Activated CD4-positive, alpha-beta T cell treated with anti-CD3 and anti-CD28 coated beads for 1 hour (primary cell): ENCODE measurements at places on chromosomes 6 and 20.

DNA sequence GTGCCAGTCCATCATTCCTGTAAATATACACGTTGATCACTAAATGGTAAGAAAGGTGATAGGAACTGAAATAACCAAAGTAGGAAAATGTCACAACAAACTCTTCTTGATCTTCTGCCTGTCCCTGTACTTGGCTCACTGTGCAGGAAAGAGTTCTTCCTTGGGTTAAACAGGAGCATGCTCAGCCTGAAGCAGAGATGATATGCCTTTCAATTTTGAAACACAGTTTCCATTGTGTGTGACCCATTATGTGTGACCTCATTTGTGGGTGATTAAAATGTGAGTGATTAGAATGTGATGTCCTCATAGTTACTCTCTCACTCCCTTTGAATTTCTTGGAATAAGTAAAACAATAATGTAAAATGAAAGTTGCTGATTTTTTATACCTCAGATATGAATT is 427.2 kb upstream of the AGPAT4 start:
- DNase-seq, result no peak

DNA sequence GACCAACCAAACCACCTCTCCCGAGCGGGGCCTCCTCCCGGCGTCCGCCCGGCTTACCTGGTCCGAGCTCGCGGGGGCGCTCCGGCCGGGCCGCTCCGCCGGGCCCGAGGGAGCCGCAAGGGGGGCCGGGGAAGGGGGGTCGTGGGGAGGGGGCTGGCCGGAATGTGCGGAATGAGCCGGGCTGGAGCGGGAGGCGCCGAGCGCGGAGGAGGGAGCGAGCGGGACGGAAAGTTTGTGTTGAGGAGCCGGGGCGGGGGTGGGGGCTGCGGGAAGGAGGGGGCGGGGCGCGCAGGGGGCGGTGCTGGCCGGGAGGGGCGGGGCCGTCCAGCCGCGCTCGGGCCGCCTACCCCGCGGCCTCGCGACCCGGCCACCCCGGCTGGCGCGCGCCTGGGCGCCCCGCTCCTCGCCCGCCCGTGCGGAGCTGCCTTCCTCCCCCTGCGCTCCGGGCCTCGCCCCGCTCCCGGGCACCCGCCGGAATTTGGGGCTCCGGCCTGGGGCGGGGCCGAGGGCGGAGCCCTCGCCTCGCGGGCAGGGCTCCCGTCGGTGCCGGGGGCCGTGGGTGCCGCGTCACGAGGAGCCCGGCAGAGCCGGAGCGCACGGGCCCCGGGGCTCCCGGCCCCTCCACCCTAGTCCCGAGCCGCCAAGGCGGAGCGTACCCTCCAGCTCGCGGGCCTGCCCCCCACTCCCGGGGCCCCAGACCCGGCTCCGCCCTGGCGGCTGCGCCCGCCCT is at the start of gene TEAD3:
Gene TEAD3 (minus strand): TSS at position 239 of the 730 bp plus-strand sequence.
- peak; percentile 38 for DNase-seq

DNA sequence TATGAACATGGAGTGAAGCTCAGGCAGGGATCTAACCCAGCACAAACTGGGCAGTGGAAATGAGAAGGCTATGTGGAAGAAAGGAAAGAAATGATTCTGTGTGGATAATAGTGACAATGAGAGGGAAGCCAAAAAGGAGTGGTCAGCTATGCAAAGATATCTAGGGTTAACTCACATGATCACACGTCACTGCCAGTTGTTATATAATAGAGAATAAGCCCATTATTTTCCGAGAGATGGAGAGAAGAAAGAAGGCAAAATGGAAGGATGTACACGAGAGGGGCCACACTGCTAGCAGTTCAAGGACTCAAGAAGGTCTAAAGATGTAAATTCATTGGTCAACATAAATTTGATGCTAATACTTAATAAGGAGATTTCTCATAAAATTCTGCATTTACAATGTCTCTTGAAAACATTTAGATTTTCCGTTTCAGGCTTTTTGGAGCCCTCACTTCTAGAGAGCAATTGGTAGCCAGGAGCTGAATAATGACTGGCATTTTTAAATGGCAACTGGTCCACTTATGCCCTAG is 18.8 kb upstream of the RCAN2 start:
- DNase-seq, result no peak

GRCh38 chr20:40262219-40262618 is 426.8 kb downstream of the MAFB start:
- DNase-seq, result no peak

- no peak for DNase-seq
Measured at GRCh38 chr20:51347831-51348230, 194.7 kb downstream of the NFATC2 start.

GRCh38 chr20:58021481-58021880 is 207.0 kb downstream of the ANKRD60 start:
- no peak for DNase-seq

- no peak for DNase-seq
Measured at GRCh38 chr6:63690221-63690620, 54.6 kb downstream of the PHF3 start.

GRCh38 chr6:88989215-88989614 is 25.8 kb upstream of the RNGTT start:
- no peak for DNase-seq

GRCh38 chr20:14219801-14220461 is 117.5 kb downstream of the FLRT3 start:
- no peak for DNase-seq

GRCh38 chr6:6915813-6916547 is 191.8 kb upstream of the RREB1 start:
- no peak for DNase-seq

GRCh38 chr6:31173406-31173805 is 2.9 kb upstream of the POU5F1 start:
- no peak for DNase-seq

DNA sequence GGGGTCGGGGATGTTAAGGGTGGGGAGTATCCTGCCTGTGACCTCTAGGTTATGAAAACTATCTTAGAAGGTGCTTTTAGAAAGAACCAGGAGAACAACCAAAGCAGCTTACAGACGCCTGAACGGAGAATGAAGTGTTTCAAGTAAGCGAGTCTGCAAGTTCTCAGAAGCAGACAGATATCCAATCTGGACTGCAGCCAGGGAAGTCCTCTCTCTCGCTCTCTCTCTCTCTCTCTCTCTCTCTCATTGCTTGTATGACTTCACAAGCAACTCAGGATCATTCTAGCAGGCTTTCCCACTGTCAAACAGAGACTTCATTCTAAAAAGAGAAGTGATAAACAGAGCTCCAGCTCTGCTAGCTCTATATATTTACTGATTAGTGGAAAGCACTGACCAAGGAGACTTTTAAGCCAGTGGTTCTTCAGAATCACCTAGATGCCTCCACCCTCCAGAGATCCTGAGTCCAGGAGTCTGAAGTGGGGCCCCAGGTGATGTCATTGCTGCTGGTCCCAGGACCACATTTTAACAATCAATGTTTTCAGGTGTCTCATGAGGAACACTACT is 6.0 kb downstream of the TCF21 start:
- no peak for DNase-seq

DNA sequence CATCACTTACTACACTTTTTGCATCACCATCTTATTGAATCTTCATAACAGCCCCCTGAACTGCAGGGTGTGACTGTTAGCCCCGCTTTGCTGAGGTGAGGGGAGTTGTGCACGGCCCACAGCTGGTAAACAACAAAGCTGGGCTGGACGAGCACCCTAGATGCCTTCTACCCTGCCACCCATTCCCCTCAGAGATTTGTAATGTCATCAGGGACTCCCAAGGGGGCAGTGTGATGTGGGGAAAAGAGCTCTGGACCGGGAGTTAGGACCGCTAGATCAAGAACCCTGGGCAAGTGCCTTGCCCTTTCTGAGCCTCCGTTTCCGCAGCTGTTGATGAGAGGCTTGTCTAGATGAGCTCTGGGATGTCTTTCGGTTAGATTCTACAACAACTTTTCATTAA is 20.9 kb downstream of the PKIG start:
- DNase-seq, result no peak

DNA sequence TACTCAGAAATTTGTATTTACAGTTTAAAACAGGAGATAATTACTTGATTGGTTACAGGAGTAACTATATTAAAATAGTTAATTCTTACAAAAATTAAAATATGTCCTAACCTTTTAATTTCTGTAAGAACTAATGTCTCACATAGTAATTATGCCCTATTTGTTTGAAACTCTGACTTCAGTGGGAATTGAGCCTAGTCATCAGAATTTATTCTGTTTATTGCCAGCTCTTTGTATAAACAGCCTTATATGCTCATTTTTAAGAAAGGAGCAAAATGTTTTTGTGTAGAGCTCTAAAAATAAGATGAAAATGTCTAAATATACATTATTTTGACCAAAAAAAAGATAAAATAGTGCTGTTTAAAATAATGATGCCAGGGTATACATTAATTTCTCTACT is 21.5 kb downstream of the TRMT11 start:
- no peak for DNase-seq

DNA sequence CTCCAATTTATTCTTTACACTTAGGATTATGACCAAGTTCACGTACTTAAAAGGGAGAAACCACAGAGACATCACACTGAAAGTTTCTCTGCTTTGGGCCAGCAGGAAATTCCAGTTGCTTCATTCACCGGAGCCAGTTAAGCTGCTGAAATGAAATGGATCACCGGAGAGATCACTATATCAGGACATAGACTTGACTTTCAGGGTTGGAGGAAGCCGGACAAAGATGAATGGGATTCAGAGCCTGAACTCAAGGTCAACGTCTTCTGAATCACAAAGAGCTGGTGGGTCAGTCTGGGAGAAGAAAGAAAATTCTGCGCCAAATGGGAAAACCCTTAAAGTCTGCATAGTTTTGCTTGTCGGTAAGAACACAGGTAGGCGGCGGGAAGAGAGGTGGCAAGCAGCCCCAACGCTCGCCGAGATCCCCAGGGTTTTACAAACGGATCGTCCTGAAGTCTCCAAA is 81.9 kb upstream of the CCDC28A start:
- no peak for DNase-seq

GRCh38 chr6:156579564-156579963 is 197.6 kb upstream of the ARID1B start:
- no peak for DNase-seq

DNA sequence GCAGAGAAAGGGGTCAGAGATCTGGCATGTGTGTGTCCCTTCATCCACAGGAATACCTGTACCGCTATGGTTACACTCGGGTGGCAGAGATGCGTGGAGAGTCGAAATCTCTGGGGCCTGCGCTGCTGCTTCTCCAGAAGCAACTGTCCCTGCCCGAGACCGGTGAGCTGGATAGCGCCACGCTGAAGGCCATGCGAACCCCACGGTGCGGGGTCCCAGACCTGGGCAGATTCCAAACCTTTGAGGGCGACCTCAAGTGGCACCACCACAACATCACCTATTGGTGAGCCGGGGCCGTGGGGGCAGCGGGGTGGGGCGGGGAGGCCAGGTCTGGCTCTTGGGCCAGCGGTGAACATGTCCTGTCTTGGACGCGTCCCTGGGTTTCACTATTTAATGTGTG is 1.1 kb downstream of the MMP9 start:
- DNase-seq, result no peak

DNA sequence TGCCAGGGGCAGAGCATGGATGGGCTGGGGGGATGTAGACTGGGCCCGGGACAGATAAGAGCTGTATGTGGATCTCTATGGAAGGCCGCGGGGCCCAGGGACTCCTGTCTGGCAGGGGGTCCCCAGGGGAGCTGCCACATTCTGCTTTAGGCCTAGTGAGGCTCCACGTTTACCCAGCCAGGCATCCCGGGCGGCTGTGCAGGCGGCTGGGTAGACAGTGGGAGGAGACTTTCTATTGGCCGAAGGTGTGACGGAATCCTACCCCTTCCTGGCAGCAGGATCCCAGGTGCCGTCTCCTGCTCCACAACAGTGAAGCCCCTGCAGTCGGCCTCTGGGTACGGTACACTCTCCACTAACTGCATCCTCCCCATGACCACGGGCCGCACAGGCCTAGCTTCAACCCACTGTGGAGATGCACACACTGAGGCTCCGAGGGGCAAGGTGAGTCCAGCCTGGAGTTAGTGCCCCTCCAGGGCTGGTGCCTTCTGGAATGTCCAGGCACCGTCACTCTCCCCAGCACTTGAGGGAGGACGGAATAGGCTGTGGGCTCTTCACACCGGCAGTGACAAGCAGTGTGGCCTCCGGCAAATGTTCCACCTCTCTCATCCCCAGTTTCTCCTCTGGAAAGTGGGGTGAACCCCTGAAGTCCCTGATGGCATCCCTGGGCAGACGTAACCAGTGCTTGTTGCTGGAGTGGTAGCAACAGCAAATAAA is 36.8 kb upstream of the ZBP1 start:
- DNase-seq, result no peak

DNA sequence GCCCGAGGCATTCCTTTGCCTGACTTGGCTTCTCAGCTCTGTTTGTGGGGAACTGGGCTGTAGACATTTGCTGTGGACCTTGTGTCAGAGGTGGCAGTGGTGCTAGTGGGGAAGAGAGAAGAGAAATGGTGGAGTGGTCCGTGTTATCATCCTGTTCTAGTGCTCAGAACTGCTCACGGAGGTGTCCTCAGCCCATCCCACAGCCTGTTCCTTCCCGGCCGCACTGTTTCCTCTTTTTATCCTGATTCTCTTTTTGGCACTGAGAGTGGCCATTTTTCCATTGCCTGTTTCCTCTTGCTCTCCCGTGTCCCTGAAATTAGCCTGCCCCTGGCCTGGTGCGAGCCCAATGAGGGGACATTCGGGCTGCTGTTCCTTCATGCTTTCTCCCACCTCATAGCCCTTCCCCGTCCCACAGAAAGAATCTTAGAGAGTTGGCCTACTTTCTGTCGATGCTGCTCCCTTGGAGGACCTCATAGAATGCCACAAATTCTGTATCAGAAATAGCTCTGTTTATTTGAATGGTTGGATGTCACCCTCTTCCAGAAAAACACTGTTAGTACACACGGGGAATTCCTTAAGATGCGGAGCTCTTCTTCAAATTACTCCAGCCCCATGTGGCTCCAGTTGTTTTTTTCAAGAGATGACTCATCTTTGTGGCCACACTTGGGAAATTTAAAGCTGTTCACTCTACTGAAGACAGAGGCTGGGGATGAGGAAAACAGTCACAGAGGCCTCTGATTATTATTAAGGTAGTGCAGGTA is 26.1 kb downstream of the FARS2 start:
- no peak for DNase-seq

- peak; percentile 79 for DNase-seq
Measured at GRCh38 chr20:58888521-58889333, 36.2 kb downstream of the GNAS start.

GRCh38 chr20:37558779-37559178 is 31.1 kb upstream of the BLCAP start:
- DNase-seq, result no peak

- DNase-seq, result no peak
Measured at GRCh38 chr6:36809941-36810803, 29.1 kb downstream of the CPNE5 start.

DNA sequence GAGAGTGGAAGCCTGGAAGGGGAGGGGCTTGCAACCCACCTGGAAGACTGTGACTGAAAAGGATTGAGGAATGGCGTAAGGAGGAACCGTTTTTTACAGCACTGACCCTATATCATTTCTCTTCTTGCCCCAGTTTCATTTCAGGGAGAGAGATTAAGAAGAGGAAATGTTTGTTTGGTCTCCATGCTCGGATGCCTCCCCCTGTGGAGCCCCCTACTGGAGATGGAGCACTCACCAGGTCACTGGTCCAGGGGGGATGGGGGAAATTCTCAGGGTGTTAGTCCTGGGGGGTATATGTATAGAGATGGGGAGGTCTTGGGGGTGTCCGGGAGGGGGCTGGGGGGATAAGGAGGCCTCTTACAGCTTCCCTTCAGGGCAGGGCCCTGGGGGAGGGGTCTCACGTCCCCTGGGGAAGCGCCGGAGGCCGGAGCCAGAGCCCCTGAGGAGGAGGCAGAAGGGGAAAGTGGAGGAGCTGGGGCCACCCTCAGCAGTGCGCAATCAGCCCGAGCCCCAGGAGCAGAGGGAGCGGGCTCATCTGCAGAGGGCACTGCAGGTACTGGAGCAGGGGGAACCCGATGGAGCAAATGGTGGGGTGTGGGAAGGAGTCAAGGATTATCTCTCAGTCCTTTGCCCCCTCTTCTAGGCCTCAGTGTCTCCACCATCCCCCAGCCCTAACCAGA is 3.2 kb downstream of the CUTA start:
- DNase-seq, result no peak
